ENCODE measurements at places on chromosomes 7 and 10. TPM values are rescaled to one million over a fixed set of nuclear protein-coding genes. Genes with fewer than 3 reads are reported as not detected.

DNA sequence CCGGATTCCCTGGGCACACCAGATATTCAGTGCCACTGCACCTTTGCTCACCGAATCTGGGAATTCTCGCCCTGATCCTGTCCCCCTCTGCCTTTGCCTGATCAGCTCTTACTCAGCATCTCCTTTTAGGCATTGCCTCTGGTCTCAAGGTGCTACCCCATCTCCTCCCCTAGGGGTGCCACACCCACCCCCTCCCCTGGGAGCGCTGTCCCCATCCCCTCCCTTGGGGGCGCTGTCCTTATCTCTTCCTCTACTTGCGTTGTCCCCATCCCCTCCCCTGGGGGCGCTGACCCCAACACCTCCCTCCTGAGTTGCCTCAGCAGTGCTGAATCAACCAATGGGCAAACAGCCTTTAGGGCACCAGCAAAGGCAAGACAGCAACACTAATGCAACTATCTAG lies 686.9 kb upstream of the FOXK1 start:
- no peak overlapping the region for H3K4me3 ChIP-seq
- H3K36me3 ChIP-seq: no peaks in the 10 kb centered on the region
- no peak overlapping the region for H3K27ac ChIP-seq
- no peak for DNase-seq
- no peaks in the 10 kb centered on the region for H3K4me1 ChIP-seq

MSMB gene
- polyA plus RNA-seq: not detected

DNA sequence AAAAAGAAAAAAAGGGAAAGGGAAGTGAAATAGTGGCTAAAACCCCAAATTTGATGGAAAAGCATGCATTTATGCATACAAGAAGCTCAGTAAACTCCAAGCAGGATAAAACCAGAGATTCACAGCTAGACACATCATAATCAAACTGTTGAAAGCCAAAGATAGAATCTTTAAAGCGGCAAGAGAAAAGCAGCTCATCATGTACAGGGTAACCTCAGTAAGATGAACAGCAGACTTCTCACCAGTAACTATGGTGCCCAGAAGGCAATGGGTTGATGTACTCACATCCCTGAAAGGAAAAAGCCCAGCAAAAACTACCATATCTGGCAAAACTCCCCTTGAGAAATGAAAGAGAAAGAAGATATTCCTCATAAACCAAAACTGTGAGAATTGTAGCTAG lies 60.4 kb downstream of the TPST1 start:
- H3K4me1 ChIP-seq: no peaks in the 10 kb centered on the region
- no peak overlapping the region for H3K4me3 ChIP-seq

- H3K4me3 ChIP-seq: no peak overlapping the region
- H3K27me3 ChIP-seq: no peaks in the 10 kb centered on the region
- no peaks in the 10 kb centered on the region for H3K36me3 ChIP-seq
- H3K27ac ChIP-seq: no peak overlapping the region
- H3K4me1 ChIP-seq: peaks cover 11% of the 10 kb centered on the region
Measured at GRCh38 chr10:119415536-119416503, 126.7 kb downstream of the RGS10 start.

DNA sequence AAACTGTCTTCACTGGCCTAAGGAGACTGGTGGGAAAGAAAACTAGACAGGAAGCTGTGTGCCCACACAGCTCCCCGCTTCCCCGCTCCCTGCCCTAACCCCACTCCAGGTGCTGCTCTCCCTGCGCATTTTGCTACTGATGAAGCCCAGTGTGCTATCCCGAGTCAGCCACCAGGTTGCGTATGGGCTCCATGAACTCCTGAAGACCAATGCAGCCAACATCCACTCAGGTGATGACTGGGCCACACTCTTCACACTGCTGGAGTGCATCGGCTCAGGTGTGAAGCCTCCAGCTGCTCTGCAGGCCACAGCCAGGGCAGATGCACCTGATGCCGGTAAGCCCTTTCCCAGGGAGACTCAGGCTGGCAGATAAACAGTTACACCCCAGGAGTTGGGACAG lies 20.3 kb upstream of the NFKB2 start:
- no peak overlapping the region for H3K27ac ChIP-seq
- H3K4me1 ChIP-seq: no peaks in the 10 kb centered on the region
- DNase-seq: no peak
- no peak overlapping the region for H3K4me3 ChIP-seq
- H3K36me3 ChIP-seq: peaks cover 51% of the 10 kb centered on the region

STOX1 gene
- polyA plus RNA-seq: 6.7 TPM
